ENCODE measurements at places on chromosomes 4 and X.
A peak's percentile ranks its signal among the peaks of the same experiment; 100 is the strongest.

GRCh38 chrX:78321809-78322208 is 5.6 kb downstream of the CYSLTR1 start:
- no peak for DNase-seq

- DNase-seq = no peak
These were observed 149.5 kb downstream of the EDA2R start for GRCh38 chrX:66489339-66489738.

DNA sequence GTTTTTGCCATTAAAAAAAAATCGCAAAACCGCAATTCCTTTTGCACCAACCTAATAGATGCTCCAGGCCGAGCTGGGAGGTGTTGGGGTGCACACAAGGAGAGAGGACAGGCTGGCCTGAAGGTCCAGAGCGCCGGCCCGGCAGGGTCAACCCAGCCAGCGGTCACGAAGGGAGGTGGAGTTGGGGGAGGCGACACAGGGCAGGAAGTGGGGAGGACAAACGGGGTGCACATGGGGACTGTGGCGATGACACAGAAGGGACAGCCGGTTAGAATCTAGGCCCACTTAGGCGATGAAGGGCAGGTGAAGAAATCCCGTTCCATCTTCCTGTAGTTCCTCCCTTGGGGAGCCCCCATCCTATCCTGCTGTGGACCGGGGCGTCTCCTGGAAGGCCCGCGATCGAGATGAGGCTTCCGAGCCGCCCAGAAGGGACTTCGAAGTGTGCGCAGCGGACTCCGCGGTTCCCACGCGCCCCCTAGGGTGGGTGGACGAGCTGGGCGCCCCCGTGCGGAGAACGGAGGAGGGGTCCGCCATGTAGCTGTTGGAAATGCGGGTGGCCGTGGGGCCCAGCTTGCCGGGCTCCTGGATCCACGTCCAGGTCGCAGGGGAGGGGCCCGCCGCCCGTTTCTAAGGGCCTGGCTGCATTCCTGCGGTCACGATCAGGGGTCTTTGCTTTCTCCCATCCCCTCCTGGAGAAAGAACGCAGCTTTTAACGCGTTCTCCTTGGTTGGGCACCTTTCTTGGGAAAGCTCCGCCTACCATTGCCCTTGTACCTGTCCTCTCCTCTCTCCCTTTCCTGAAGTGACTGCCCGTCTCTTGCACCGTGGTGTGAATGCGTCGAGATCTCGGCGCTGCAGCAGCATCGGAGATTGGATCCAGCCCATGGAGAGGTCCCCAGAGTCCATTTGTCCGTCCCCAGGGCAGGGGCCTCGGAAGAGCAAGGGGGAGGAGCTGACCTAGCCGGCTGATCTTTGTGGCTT is 17.0 kb upstream of the HPF1 start:
- DNase-seq = peak; percentile 8

GRCh38 chrX:68375803-68376202 is 57.5 kb downstream of the OPHN1 start:
- DNase-seq = no peak

GRCh38 chrX:80335062-80335830 is 85.0 kb upstream of the TENT5D start:
- peak; percentile 84 for DNase-seq

- DNase-seq = no peak
These were observed 115.8 kb upstream of the ANKRD50 start for GRCh38 chr4:124828382-124828781.

- no peak for DNase-seq
These were observed 10.5 kb downstream of the WDFY3 start for GRCh38 chr4:84956014-84956413.

DNA sequence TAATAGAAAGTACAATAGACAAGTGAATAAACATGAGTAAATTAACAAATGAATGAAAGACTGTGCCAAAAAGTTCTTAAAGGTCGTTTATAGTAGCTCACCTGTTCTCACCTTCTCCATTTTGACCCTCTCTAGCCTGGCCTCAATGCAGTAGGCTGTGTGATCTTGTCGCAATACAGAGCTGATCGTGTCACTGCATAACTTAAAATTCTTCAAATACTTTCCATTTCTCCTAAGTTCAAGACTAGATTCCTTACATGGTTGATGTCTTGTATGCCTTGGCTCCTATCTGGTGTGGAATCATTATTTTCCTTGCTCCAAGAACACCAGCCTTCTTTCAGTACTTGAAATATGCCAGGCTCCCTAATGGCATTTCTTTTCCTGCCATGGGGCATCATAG is 9.5 kb upstream of the GABRA2 start:
- no peak for DNase-seq

- DNase-seq = peak; percentile 26
These were observed 17.6 kb upstream of the KIAA1210 start for GRCh38 chrX:119145241-119145653.

- peak; percentile 76 for DNase-seq
These were observed 76.5 kb upstream of the BCOR start for GRCh38 chrX:40174001-40174853.

DNA sequence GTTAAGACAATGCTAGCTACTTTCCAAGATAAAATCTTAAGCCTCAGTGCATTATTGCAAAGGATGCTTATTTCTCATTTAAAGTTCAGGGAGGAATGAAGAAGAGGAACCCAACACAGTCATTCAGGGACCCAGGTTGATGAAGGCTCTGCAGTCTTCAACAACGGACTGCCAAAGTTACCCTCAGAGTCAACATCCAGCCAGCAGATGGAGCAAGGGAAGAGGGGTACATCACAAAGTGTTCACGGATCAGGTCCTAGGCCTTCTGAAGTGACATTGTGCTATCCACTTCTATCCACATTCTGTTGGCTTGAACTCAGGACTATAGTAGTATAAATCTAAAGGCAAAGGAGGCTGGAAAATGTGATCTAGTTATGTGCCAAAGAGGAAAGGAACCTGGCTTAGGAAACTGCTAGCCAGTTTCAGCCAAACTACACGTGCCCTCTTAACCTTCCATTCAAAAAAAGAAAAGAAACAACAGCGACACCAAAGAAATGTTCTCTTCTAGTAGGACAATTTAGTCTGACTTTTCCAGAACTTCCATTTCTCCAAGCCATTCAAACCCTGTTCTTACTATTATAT is 28.8 kb downstream of the NKX6-1 start:
- DNase-seq = no peak

Data from hepatocyte (in vitro differentiated cells).